ENCODE measurements at places on chromosomes 1 and 21.

GRCh38 chr1:161287482-161288054 lies 22.2 kb downstream of the MPZ start:
- no peak for DNase-seq

DNA sequence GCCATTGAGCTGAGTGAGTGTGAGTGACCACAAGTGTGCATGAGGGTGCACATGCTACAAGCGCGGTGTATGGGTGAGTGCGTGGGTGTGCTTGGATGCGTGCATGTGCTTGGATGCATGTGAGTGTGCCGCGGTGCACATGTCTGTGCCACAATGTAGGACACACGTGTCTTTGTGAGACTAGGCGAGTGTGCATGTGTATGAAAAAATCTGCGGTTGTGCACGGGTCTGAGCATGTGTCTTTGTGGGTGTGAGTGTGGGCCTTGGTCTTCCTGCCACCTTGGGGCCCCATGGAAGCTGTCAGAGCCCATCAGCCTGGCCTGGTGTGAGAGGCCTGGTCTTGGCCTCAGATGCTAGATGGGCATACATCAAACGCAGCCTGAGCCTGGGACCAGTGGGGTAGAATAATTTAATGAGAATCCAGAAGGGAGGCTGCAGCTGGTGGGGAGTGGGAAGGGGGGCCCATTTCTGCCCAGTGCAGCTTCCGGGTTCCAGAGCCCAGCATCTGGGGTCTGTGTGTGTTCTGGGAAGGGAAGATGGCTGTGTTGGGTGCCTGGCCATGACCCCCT lies 103.9 kb upstream of the SLC2A1 start:
- DNase-seq: no peak

GRCh38 chr1:68490046-68490651 lies 6.7 kb downstream of the DEPDC1 start:
- no peak for DNase-seq

- no peak for DNase-seq
Measured at GRCh38 chr1:61284248-61284854, 202.0 kb downstream of the NFIA start.

- no peak for DNase-seq
Measured at GRCh38 chr1:215418876-215419447, 148.1 kb upstream of the KCTD3 start.

- no peak for DNase-seq
Measured at GRCh38 chr1:19319196-19319595, 7.1 kb downstream of the SLC66A1 start.

GRCh38 chr1:15353839-15354579 lies 55.7 kb upstream of the EFHD2 start:
- DNase-seq: no peak

GRCh38 chr1:234619071-234619480 lies 9.1 kb upstream of the IRF2BP2 start:
- no peak for DNase-seq

GRCh38 chr1:70674941-70675685 lies 264.0 kb downstream of the CTH start:
- no peak for DNase-seq

DNA sequence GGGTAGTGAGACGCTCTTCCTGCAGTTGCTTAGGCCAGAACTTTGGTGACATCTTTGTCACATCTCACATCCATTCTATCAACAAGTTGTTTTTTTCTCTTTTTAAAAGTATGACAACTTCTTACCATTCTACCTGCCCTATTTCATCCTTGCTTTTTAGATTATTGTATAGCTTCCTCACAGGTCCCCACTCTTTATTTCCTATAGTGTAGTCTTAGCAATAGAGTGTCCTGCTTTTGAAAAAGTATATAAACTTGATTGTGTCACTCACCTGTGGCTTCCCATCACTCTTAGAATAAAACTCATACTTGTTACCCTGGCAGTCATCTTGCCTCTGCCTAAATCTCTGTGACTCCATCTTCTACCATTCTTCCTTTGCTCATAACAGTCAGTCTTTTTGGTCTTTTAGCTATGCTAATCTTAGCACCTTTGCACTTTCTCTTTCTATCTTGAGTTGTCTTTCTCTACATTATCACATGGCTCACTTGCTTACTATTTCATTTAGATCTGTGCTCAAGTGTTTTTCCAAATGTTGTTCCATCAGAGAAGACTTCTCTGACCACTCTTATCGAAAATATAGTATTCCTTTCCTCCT lies 9.5 kb downstream of the CDC73 start:
- no peak for DNase-seq

DNA sequence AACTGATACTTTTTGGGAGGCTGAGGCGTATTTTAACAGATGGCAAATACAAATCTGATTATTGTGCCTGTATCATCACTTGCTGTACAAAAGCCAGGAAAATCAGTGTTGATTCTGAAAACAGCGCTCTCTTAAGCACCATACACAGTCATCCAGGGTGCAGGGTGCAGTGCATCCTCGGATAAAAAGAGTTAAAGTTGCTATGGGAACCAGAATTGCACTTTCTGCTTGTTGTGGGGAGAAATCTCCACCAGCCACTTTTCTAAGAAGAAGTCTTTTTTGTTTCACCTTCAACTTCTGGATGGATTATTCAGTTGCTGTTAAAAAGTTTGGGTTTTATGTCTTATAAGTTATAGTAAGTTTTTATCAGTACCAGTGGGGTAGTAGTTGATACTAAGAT lies 3.8 kb downstream of the LAMC1 start:
- no peak for DNase-seq

- no peak for DNase-seq
Measured at GRCh38 chr21:38400195-38400919, 97.9 kb downstream of the ERG start.

DNA sequence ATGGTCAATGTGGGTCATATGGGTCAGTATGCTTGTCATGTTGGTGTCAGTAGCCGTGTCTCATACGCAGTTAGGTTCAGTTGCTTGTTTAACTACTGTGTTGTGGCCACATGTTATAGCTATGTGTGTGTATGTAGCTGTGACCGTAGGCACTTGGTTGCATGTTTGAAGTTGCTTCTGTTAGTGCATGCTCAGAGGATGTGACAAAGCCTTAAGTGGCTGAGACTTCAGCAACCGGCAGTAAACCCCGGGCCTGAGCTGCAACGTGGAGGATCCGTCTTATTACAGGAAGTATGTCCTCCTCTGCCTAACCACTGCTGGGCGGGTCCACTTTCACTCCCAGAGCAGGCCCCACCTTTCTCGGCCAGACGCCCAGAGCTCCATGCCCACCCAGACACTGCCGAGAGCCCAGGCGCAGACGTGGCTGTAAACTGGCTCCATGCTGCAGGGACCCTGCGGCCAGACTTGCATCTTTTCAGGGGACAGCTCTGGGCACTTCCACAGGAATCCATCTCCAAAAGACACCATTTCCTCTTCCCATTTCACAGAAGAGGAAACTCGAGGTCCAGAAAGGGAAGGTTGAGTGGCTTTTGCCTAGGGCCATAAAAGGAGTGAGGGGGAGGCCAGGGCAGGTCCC lies 2.2 kb downstream of the TCEA3 start:
- DNase-seq: no peak

GRCh38 chr1:113788802-113789201 lies 23.5 kb downstream of the RSBN1 start:
- DNase-seq: no peak

GRCh38 chr1:117657949-117658660 lies 52.3 kb downstream of the TENT5C start:
- DNase-seq: no peak

- no peak for DNase-seq
Measured at GRCh38 chr1:48756683-48757316, 19.9 kb downstream of the BEND5 start.

DNA sequence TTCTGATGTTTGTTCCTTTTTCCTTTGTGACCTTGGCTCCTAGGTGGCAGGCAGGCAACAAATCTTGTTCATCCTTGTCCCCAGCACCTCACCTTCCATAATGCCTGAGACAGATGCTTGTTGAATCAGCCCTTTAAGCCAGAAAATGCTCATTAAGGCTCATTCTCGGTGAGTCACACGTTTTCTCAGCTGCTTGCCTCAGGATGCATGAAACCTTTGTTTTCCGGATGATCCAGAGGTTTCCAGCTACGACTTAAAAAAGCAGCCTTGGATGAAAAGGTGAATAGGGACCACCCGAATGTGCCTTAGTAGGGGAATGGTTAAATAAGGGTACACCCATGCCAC lies 4.6 kb upstream of the ATP13A2 start:
- no peak for DNase-seq

DNA sequence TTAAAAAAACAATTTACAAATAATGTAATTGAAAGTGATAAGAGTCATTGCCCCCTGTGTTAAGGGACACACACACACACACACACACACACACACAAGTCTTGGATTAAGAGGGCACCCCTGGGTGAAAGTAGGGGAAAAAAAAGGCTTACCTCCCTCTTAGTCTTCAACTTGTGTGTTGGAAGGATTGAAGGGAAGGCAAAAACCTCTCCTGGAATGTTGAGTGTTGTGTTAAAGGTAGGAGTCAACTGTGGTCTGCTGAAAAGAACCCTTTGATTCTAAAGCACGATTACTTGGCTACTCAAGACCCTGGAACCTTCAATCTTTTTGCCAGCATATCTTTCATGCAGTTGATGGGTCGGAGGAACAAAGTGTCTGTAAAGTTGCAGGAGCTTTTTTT lies 6.4 kb downstream of the PBX1 start:
- DNase-seq: no peak

- no peak for DNase-seq
Measured at GRCh38 chr1:20255666-20256065, 35.0 kb upstream of the VWA5B1 start.

DNA sequence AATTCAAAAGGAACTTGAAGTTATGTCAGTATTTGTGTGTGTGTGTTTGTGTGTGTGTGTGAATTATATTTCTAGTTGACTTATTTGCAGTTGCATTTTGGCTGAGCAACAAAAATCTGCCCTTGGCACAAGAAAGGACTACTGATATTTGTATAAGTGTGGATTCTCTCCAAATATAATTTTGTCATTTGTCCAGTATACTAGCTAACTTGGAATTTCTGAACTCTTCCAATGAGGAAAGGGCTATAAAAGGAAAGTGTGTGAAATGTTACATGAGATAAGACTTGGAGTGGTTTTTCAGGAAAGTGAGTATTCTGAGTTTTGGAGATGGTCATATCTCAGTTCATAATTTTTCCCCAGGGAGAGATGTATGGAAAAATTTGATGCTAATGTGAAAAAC lies 1384.1 kb upstream of the B3GALT2 start:
- DNase-seq: no peak

GRCh38 chr1:223776075-223776814 lies 63.9 kb downstream of the CAPN2 start:
- peak; percentile 62 for DNase-seq

DNA sequence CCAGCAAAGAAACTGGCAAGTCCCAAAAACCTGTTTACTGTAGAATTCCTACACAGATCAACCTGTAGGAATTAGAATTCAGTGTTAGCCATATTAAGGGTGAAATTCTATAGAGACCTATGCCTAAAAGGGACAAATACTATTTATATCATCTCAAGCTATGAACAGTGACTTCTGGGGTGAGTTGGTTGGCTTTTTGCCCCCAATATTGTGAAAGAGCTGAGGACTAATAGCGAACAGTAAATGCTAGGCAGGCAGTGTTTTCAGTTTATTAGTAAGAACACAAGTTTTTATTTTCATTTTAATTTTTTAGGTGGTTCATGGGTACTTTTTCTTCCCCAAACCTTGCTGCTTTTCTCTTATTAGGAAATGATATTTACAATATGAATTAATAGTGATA lies 15.3 kb downstream of the SLC16A4 start:
- no peak for DNase-seq

GRCh38 chr1:48182439-48182838 lies 40.1 kb upstream of the SLC5A9 start:
- DNase-seq: no peak

DNA sequence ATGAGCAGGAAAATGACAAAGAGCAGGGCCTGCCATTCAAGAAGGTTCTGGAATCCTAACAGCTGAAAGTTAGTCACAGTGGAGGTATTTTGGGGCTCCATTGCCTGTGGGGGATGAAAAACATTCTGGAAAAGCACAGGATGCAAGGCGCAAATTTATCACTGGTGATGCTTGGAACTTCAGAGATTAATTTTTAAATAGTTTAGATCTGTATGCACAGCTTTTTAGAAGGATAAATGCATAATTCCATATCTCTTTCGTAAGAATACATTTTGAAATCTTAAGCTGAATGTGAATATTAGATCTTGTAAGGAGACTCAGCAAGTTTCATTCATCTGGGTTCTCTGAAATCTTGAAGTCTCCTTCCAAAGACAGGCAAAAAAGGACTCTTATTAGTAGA lies at the start of gene OR11L1:
TSS of gene OR11L1 (minus strand) at position 101 of the 400 bp plus-strand sequence. CDS start at position 101, 0 bp downstream.
- no peak for DNase-seq

GRCh38 chr1:109631513-109632505 lies 12.2 kb downstream of the AMPD2 start:
- no peak for DNase-seq

- no peak for DNase-seq
Measured at GRCh38 chr1:43253173-43253572, 16.6 kb upstream of the TMEM125 start.

GRCh38 chr1:87980494-87980893 lies 651.8 kb downstream of the LMO4 start:
- DNase-seq: no peak

- DNase-seq: peak; percentile 59
Measured at GRCh38 chr1:32247983-32248889, 1.2 kb downstream of the FAM167B start.

DNA sequence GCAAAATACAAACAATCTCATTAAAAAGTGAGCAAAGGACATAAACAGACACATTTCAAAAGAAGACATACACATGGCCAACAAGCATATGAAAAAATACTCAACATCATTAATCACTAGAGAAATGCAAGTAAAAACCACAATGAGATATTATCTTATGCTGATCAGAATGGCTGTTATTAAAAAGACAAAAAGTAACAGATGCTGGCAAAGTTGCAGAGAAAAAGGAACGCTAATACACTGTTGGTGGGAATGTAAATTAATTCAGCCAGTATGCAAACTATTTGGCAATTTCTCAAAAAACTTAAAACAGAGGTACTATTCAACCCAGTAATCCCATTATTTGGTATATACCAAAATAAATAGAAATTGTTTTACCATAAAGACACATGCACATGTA lies 32.2 kb upstream of the TNFSF18 start:
- DNase-seq: no peak

DNA sequence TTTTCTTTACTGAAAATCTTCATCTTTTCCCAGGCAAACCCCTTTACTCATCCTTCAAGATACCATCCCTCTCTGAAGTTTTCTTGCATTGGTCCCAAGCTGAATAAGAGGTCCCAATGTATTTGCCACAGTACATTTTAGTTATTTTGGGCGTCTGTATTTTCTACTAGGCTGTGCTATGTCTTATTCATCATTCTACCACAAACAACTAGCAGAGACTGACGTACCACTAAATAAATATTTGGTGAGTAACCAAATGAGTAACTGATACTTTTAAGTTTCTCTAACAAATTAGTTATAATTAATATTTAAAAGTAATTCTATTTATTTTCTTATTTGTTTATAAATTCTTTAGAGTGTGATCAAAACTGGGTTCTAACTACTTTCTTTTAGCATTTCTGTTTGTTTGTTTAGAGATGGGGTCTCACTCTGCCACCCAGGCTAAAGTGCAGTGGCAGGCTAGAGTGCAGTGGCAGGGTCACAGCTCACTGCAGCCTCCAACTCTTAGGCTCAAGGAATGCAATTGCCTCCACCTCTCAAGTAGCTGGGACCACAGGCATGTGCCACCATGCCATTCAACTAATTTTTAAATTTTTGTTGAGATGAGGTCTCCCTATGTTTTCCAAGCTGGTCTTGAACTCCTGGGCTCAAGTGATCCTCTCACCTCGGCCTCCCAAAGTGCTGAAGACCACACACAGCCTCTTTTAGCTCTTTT lies 33.1 kb downstream of the NDC1 start:
- DNase-seq: no peak

All from hematopoietic multipotent progenitor cell (in vitro differentiated cells).